ENCODE measurements at places on chromosomes 5 and 9.

DNA sequence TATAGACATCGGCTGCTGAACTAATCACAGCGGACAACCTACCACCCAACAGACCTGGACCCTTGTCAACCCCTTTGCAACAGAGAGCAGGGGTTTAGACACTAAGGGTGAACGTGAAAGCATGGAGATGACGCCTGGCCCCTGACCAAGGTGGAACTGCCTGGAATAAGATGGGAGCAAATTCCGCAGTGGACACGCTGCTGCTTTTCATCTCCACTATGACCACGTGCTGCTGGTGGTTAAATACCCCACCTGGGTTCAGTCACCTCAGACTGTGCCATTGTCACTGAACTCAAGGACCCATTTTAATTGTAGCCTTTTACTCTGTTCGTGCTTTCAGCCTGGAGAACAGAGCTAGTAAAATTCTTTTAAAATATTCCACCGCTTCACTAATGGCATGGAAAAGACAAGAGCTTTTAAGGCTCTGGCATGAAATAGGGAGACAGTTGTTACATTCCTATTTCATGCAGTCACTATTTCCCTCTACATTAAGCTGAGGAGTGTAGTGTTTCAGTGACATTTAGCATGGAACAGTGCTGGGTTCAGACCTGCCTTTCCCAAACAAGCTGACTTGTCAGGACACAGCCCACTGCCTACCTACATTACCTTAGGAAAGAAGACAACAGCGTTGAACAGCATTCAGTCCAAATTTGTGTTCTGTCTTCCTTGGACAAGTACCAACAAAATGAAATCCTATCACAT lies 96.8 kb downstream of the ANKRD18B start:
- no peak for DNase-seq

DNA sequence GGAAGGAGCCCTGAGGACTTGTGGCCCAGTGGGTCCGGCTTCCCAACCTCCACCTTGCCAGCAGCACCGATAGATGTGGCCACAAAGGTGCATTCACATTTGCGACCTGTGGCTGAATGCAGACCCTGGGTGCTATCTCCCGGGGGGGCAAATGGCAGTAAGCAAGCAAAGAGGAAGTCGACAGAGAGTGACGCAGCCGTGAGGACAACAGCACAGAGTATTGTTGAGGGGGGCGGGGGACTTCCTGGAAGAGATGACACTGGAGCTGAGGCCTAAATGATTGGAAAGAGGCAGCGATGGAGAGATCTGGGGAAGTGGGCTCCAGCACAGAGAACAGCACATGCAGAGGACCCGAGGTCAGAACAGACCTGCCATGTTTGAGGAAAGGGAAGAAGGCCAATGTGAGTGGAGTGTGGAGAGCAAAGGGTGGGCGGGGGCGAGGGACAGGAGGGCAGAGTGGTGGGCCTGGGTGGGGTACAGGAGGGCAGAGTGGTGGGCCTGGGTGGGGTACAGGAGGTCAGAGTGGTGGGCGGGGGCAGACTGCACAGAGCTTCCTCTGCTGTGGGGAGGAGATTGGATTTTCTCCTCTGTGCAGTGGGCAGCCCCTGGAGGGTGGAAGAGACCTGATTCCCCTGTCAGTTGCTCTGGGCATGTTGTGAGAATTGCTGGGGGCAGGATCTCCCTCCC lies 42.6 kb downstream of the ADAMTS2 start:
- DNase-seq: no peak

DNA sequence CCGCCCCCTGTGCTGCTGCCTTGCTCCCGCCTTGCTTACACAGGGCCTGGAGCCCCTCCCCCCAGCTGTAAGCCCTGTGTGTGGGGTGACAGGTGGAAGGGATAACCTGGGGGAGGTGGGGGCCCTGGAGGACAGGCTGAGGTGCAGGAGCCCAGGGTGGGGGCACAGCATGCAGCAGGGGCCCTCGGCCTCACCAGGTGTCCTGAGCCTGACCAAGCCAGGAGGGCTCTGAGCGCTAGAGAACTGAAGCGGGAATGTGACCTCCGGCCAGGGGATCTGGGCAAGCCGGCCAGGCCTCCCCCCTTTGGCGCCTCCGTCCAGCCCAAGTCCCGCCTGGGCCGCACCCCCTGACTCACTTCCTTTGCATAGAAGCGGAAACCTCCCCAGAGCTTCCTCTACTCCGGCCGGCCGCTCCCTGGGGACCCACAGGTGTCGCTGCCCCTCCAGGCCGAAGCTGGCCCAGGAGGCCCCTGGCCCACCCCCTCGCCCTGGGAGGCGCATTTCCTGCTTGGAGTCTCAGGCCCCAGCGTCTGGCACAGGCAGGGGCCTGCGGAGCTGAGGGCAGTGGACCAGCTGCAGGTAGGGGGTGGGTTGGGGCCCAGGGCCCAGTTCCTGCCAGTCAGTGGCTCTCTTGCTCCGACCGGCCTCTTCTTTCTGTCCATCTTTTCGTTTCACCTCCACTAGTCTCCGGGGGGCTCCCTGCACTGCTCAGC lies at the start of gene TOR4A:
Gene TOR4A, plus strand, starts transcription at position 398 of the 713 bp plus-strand sequence. CDS start 964 bp downstream, outside the sequence.
- DNase-seq: peak; percentile 16

- DNase-seq: no peak
These were observed 320.0 kb upstream of the ARRDC3 start for GRCh38 chr5:91703128-91703527.

GRCh38 chr9:90000925-90001324 lies 396.1 kb downstream of the GADD45G start:
- no peak for DNase-seq

DNA sequence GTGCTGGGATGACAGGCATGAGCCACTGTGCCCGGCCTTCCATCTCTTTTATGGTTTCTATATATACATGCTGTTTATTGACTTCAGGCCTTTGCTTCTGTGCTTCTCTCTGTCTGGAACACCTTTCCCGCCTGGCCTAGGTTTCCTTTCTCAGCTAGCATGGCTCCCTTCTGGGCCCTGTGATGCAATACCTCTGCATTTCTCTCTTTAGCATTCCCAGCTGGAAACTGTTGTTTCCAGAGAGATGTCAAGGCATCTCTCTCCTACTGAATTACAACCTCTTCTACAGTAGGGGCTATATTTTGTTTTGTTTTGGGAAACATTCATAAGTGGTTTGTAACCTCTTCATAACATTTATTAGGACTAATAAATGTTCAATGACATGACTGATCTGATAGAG lies 57.1 kb downstream of the RPS23 start:
- no peak for DNase-seq

DNA sequence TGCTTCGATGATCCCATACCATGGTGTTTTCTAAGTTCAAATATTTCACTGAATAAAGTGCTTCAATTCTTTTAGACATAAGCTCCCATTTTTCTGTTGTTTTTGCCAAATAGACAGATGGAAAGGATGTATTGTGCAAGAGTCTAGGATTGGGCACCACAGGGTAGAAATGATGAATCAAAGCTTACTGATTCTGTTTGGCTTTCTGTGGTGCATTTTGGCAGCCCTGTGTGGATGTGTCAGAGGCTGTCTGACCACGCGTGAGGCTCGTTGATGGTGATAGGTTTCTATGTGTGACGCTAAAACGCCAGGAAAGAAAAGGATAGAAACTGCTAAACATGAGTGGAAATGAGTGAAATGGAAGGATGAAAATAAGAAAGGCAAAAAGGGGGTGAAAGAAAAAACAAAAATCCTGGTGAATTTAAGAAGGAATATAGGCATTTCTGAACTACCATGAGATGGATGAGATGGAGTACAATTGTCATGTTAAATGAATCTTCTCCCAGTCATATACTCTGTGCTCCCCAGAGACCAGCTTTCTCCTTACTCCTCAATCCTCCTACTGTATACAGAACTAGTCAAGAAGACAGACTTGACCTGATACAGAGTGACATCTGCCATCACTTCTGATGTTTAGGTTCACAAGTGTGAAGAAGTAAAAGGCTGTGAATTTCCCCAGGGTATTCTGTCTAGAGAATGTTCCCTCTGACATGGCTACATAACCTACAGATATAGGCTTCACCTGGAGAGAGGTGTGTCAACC lies 54.4 kb downstream of the ANKH start:
- no peak for DNase-seq

DNA sequence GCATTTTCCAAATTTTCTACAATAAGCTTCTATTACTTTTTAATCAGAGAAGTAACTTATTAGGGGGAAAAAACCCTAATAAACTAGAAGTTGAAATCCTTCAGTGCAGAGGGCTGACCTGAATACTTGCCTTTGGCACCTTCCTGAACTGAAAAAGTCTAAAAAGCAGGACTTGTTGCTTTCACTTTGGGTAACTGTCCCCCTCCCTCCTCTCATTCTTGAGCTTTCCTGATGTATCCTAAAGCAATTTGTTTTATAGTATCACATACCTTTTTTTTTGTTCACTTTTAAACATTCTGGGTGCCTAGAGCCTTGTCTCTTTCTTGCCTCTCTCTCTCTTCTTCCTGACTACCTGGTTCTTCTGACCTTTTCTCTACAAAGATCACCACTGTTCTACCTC lies 64.0 kb upstream of the ERBIN start:
- no peak for DNase-seq

DNA sequence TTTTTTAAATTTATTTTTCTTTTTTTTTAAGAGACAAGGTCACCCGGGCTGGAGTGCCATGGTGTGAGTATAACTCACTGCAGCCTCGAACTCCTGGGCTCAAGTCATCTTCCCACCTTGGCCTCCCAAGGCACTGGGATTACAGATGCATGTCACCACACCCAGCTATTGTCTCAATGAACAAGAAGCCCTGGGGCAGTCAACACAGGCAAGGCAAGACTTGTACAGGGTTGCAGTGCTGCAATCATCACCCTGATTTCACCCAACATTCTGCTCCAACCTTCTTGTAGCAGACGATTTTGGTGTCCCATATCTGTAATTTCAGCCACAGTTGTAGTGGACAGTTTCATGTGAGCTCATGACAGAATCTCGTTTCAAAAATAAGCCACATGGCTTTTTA lies 205.8 kb upstream of the KIF2A start:
- DNase-seq: no peak

DNA sequence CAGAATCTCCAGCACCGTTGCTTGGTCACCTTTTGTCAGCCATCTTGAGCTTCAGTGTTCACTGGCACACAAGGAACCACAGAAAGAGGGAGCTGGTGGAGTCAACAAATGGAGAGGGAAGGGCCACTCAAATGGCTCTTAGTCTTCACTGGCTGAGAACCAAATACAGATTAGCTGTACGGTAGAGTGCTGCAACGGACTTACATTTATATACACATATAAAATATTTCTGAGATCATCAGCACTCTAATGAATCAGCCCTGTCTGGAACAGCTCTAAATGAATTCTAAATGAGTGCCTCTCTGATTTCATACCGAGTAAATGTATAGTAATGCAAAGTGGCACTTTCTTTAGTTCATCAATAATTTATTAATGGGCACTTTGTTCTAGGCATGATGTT lies 24.8 kb downstream of the KCTD16 start:
- no peak for DNase-seq

DNA sequence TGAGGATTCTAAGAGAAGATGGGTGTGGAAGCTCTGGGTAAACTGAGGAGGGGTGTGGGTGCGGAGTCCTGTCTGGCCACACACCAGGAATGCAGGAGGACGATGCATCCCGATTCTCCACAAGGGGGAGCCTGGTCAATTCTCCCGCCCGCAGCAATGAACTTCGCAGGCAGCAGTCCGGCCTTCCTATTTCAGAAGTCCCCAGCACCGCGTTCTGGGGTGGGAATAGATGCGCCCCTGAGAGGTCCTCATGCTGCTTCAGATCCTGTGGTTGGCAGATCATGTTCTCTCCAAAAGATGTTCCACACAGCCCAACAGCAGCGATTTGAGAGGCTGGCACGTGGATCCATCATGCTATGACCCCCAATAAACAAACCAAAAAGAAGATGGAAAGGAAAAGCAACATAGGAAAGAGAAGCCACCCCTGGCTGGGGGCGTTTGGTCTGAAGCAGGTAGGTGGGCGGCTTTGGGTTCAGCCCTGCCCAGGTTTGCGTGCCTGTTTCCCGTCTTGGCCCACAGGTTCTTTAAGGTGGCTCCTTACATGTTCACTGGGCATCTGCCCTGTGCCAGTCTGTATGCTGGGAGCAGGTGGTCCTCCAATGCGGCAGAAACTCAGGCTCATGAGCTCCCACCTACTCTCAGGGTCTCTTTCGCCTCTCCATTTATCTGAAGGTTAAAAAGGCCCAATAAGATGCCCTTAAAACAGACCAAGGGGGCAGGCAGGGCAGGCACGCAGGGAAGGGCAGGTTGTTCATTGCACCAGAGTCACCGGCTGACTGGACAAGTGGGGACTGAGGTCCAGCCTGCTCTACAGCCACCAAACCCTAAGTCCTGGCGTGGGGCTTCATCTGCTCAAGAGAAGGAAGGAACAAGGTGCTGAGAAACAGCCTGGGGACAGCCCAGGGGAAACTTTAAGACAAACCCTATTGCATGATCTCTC lies 171.6 kb downstream of the PAX5 start:
- DNase-seq: peak; percentile 17

- DNase-seq: no peak
These were observed 184.0 kb downstream of the SEMA5A start for GRCh38 chr5:9361835-9362234.

DNA sequence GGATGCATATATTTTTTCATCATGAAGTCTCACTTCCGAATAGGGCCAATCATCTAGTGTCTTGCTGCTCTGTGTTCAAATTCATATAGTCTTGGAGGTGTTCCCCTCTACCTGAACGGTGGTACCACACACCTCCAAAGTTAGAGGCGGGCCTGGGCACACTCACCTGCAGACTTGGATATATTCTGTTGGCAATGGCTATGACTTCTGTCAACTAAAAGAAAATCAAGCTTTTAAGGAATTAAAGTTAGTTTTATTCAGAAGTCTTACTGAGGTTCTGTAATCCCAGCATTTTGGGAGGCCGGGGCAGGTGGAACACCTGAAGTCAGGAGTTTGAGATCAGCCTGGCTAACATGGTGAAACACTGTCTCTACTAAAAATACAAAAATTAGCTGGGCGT lies 2.6 kb upstream of the NIPAL4 start:
- no peak for DNase-seq

- DNase-seq: no peak
These were observed 868.5 kb upstream of the NUDT12 start for GRCh38 chr5:104431002-104431620.
